Peyer's patch (tissue), 4 donors: ENCODE measurements at places on chromosomes 13 and 19. TPM values are rescaled to one million over a fixed set of nuclear protein-coding genes. Genes with fewer than 3 reads are reported as not detected.

The LHB gene
- not detected for total RNA-seq

The MEF2B gene
- total RNA-seq: not detected

The C13orf42 gene
- not detected for total RNA-seq

The ZSCAN5B gene
- total RNA-seq: not detected

The GNG14 gene
- not detected for total RNA-seq

DNA sequence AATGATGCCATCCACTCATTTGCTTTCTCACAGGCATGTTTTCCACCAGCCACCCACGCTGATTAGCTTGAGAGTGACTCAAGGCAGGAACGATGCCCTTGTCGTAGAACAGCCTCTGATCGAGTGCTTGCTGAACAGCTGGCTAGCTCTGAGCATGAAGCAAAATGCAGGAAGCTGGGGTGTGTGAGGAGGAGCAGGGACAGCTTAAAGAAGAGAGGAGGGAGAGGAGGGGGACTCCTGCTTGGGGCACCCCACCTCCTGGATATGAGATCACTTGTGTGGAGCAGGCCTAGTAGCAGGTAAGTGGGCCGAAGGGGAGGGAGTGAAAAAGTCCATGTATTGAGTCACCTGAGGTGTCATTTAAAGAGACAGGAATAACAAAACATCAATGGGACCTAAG, 48.8 kb downstream of the IRS2 start:
- no peak for DNase-seq
- no peaks in the 10 kb centered on the region for H3K4me1 ChIP-seq
- H3K27ac ChIP-seq: no peak overlapping the region
- no peak overlapping the region for H3K4me3 ChIP-seq
- H3K36me3 ChIP-seq: no peaks in the 10 kb centered on the region

DNA sequence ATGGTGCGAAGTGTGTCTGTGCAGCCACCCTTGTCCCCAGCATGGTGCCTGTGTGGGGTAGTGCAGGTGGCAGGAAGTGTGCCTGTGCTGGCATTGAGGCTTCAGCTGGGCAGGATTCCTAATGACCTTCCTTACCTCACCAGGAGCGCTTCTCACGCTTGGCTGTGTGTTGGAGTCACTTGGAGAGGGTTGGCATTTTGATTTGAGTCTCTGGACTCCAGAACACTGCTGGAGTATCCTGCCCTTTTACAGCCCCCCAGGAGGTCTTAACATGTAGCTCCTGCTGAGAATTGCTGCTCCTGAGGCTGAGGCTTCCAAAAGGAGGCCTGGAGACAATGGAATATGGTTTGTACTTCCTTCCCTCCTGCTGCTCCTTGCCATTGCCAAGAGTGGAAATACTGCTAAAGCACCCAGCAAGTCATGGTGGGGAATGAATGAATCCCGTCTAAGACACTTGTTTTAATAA, 87.1 kb downstream of the ARHGEF7 start:
- H3K27me3 ChIP-seq: no peaks in the 10 kb centered on the region
- no peaks in the 10 kb centered on the region for H3K36me3 ChIP-seq
- no peaks in the 10 kb centered on the region for H3K4me1 ChIP-seq
- no peak for DNase-seq
- peak overlapping the region; percentile 31 for H3K27ac ChIP-seq
- H3K4me3 ChIP-seq: no peak overlapping the region

DNA sequence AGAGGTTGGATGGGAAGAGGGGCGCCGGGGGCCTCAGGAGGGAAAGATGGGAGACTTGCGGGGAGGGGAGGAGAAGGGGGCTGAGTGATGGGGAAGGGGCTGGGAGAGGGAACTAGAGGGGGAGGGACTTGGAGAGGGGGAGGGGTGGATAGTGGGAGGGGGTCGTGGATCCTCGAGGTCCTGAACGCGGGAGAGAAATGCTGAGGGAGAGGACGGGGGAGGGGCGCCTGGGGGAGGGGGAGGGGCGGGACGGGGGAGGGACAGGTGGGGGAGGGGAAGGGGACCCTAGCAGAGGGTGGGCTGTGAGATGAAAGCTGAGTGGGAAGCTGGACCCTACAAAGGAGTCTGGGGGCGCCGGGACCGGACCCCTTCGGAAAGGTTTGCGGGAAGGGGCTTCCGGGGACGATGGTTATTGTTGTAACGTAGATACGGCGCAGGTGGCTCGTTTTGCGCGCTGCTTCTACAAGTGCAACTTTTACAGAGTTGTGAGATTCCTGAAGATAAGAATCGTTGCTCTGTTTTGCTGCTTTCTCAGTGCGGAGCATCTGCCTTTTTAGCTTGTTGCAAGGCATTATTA, 418 bp downstream of the ZNF444 start:
- H3K27me3 ChIP-seq: no peaks in the 10 kb centered on the region
- DNase-seq: peak; percentile 41
- peak overlapping the region; percentile 84 for H3K27ac ChIP-seq
- H3K4me3 ChIP-seq: peak overlapping the region; percentile 71

- peaks cover 15% of the 10 kb centered on the region for H3K36me3 ChIP-seq
- H3K4me1 ChIP-seq: no peaks in the 10 kb centered on the region
- H3K4me3 ChIP-seq: no peak overlapping the region
- H3K27ac ChIP-seq: no peak overlapping the region
- no peaks in the 10 kb centered on the region for H3K27me3 ChIP-seq
These were observed 6.7 kb downstream of the ZNF793 start for GRCh38 chr19:37513397-37513796.

DNA sequence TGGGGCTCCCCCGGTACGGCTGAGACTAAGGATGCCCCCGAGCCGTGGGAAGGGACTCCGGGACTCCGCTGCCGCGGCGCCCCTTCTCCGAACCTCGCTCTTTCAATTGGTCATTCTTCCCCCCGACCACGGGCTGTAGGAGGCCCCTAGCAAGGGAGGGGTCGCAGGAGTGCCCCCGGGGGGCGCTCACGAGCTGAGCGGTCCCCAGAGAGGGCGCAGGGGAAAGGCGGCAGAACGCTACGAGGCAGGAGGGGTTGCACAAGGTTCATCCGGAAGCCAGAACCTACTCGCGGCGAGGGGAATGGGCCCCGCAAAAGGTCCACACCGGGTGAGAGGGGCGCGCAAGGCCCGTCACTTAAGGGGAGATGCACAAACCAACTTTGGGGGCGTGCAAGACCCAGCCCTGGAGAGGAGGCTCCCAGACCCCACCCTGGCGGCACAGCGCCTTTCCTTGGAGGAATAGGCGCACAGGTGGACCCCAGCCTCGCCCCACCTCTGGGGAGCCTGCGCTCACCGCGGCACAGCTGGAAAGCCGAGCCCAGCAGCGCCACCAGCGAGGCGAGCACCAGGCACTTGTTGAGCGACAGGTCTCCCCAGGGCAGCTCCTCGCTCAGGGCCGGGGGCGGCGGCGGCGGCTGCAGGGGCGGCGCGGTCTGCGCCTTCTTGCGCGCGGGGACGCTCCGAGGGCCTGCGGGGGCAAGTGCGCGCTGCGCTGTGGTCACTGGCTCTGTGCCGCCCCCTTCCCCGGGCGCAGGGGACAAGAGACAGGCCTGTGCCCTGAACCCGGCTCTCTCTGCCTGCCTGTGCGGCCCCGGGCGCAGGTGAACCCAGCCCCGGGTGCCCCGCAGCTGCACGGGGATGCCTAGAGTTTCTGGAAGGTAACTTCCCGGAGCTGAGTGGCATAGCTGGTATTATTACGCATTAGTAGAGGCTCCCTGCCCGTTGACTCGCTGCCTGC, 2.8 kb downstream of the JSRP1 start:
- H3K36me3 ChIP-seq: no peaks in the 10 kb centered on the region
- no peak for DNase-seq
- H3K4me1 ChIP-seq: peaks cover 45% of the 10 kb centered on the region
- no peak overlapping the region for H3K27ac ChIP-seq
- peaks cover 43% of the 10 kb centered on the region for H3K27me3 ChIP-seq

- H3K27ac ChIP-seq: peak overlapping the region; percentile 81
- peaks cover 15% of the 10 kb centered on the region for H3K4me1 ChIP-seq
- H3K4me3 ChIP-seq: peak overlapping the region; percentile 95
- H3K27me3 ChIP-seq: no peaks in the 10 kb centered on the region
- no peaks in the 10 kb centered on the region for H3K36me3 ChIP-seq
These were observed 568 bp downstream of the POLR2I start for GRCh38 chr19:36113894-36114720.

DNA sequence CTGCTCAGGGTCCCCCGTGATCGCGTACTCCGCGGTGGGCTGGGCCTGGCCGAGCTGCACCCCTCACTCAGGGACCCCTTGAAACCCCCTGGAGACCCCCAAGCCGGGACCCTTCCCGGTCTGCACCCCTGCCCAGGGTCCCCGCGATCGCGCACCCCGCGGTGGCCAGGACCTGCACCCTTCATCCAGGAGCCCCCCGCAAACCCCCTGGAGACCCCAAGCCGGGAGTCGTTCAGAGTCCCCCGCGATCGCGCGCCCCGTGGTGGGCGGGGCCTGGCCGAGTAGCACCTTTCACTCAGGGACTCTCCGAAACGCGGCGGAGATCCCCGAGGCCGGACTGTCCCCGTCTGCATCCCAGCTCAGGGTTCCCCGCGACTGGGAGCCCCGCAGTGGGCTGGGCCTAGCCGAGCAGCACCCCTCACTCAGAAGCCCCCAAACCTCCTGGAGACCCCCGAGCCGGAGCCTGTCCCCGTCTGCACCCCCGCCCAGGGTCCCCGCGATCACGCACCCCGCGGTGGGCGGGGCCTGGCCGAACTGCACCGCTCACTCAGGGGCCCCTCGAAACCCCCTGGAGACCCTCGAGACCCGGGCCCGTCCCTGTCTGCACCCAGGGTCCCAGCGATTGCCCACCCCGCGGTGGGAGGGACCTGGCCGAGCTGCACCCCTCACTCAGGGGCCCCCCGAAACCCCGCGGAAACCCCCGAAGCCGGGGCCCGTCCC, 748 bp downstream of the LMNB2 start:
- H3K27ac ChIP-seq: peak overlapping the region; percentile 3
- H3K4me1 ChIP-seq: peaks cover 5% of the 10 kb centered on the region
- H3K36me3 ChIP-seq: no peaks in the 10 kb centered on the region
- DNase-seq: peak; percentile 63
- peak overlapping the region; percentile 97 for H3K4me3 ChIP-seq

DNA sequence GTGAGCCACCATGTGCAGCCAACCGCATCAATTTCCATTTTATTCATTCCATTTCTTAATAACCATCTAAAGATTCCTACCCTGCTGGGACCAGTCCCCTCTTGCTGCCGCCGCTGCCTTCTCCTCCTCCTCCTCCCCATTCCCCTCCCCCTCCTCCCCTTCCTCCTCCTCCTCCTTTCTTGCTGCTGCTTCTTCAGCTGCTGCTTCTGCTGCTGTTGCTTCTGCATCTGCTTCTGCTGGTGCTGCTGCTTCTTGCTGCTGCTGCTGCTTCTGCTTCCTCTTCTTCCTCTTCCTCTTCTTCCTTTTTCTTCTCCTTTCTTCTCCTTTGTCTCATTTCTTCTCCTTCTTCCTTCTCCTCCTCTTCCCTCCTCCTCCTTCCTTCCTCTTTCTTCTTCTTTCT, 20.0 kb upstream of the SPRYD7 start:
- no peaks in the 10 kb centered on the region for H3K36me3 ChIP-seq
- no peaks in the 10 kb centered on the region for H3K27me3 ChIP-seq
- no peak overlapping the region for H3K4me3 ChIP-seq
- no peak overlapping the region for H3K27ac ChIP-seq
- H3K4me1 ChIP-seq: no peaks in the 10 kb centered on the region
- DNase-seq: no peak

DNA sequence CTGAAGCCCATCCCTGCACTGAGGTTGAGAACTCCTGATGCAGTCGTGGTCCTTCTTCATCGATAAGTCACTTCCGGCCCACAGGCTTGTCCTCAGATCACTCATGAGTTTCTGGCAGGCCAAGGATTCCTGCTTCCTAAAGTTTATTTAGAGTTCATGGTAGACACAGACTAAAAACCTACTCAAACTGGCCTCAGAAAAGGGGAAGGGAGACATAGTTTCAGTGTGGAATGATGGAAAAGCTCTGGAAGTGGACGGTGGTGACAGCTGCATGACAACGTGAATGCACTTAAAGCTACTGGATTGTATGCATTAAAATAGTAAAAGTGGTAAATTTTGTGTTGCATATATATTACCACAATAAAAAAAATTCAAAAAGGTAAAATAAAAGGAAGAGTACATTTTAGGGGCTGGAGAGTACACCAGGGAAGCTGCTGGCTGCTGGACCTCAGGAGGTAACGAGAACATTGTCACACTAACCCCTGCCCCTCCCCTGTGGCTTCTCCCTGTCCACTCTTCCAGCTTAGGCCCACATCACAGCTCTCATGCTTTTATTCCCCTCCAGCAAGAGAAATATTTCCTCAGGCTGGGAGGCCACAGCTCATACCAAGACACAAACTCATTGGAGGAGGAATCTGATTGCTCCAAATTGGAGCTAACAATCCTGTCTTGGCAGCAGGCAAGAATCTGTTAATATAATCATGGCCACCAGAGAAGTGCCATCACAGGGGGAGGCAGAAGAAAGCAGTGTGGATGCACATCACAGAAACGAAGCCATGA, 741.0 kb downstream of the UQCRFS1 start:
- H3K36me3 ChIP-seq: no peaks in the 10 kb centered on the region
- no peaks in the 10 kb centered on the region for H3K27me3 ChIP-seq
- no peak for DNase-seq
- H3K27ac ChIP-seq: no peak overlapping the region
- no peaks in the 10 kb centered on the region for H3K4me1 ChIP-seq

DNA sequence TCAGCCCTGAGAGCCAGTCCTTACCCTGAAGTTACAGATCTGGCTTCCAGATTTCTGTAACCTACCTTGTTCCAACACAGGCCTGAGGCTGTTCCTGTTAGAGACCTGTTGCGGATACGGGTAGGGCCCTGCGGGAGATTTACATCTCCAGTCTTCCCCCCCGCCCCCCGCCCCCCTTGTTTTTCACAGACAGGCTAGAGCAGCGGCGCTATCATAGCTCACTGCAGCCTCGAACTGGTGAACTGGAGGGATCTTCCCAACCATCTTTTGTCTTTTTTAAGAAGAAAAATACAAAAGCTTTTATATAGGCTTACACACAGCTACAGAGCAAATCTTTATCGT, 10.6 kb upstream of the CEACAM21 start:
- H3K27me3 ChIP-seq: peaks cover 14% of the 10 kb centered on the region
- no peak for DNase-seq
- no peaks in the 10 kb centered on the region for H3K36me3 ChIP-seq
- H3K4me1 ChIP-seq: peaks cover 20% of the 10 kb centered on the region

DNA sequence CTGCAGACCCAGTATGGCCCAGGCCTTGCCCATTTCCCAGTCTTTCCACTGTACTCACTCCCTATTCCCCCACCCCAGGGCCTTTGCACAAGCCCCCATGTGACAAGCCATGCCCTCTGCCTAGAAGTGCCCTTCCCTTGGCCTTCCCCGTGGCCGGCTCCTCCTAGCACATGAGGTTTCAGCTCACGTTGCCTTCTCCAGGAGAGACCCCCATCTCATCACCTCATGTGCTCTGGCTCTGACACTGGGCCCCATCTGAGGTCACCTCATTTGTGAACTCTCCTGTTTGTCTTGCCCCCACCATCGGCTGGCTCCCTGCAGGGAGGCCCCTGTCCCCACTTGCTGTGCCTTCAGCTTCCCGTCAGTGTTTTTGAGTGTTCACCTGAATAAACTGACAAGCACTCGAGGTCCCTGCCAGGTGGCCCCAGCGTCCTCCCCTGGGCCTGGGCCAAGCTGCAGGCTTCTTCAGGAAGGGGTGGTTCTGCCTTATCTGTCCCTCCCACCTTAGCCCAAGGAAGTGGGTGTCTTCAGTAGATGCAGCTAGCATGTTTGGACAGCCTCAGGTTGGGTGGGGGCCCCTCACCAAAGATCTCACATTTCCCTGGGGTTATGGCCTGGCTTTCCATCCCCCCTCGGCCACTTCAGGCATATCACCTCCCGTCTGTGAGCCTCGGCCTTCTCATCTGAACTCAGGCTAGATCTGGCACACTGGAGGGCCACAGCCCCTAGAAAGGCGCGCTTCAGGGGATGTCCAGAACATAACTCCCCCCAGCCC, 3.8 kb upstream of the SLC25A42 start:
- H3K4me1 ChIP-seq: no peaks in the 10 kb centered on the region
- no peak for DNase-seq
- H3K4me3 ChIP-seq: no peak overlapping the region
- no peaks in the 10 kb centered on the region for H3K36me3 ChIP-seq
